Esophagus squamous epithelium (tissue), 5 donors: ENCODE measurements at places on chromosomes 2 and 18.
A peak's percentile ranks its signal among the peaks of the same experiment; 100 is the strongest.

- peaks cover 5% of the 10 kb centered on the region for H3K4me1 ChIP-seq
- no peak overlapping the region for H3K4me3 ChIP-seq
- H3K27me3 ChIP-seq: no peaks in the 10 kb centered on the region
Observed at GRCh38 chr2:31931916-31932315, 78.9 kb downstream of the MEMO1 start.

GRCh38 chr2:121501031-121501430 is 29.6 kb upstream of the RNU4ATAC start:
- H3K4me1 ChIP-seq: peaks cover 10% of the 10 kb centered on the region
- H3K36me3 ChIP-seq: peaks cover 5% of the 10 kb centered on the region
- DNase-seq: no peak
- peak overlapping the region; percentile 35 for H3K27ac ChIP-seq
- no peak overlapping the region for H3K4me3 ChIP-seq

GRCh38 chr2:20378891-20379519 is 28.4 kb upstream of the PUM2 start:
- DNase-seq: no peak
- no peak overlapping the region for H3K27ac ChIP-seq
- no peaks in the 10 kb centered on the region for H3K36me3 ChIP-seq
- H3K4me3 ChIP-seq: no peak overlapping the region
- no peaks in the 10 kb centered on the region for H3K4me1 ChIP-seq
- no peaks in the 10 kb centered on the region for H3K27me3 ChIP-seq

- H3K4me1 ChIP-seq: no peaks in the 10 kb centered on the region
- H3K36me3 ChIP-seq: no peaks in the 10 kb centered on the region
- no peaks in the 10 kb centered on the region for H3K27me3 ChIP-seq
- no peak for DNase-seq
- H3K27ac ChIP-seq: no peak overlapping the region
- no peak overlapping the region for H3K4me3 ChIP-seq
Observed at GRCh38 chr18:67731851-67732250, 215.3 kb upstream of the DSEL start.

DNA sequence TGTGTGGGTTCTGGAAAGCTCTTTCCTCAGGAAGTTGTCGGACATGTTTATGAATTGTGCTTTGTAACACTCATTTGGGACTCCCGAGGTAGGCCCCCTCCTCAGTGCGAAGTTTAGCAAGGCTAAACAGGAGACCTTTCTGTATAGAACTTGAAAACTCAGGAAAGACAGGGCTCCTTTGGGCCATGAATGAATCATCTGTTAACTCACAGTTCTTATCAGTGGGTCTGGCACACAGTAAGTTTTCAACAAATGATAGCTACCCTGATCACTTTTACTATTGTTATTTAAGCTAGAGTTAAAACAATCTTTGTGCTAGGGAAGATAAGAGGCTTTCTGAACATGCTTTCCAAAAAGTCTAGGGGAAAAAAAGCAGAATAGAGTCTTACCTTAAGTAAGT is 430.5 kb upstream of the ETAA1 start:
- no peaks in the 10 kb centered on the region for H3K27me3 ChIP-seq
- H3K27ac ChIP-seq: no peak overlapping the region
- H3K4me3 ChIP-seq: no peak overlapping the region

- DNase-seq: no peak
- no peaks in the 10 kb centered on the region for H3K27me3 ChIP-seq
- H3K4me3 ChIP-seq: no peak overlapping the region
- H3K36me3 ChIP-seq: no peaks in the 10 kb centered on the region
- no peaks in the 10 kb centered on the region for H3K4me1 ChIP-seq
Observed at GRCh38 chr2:71784734-71785511, 331.6 kb downstream of the DYSF start.

DNA sequence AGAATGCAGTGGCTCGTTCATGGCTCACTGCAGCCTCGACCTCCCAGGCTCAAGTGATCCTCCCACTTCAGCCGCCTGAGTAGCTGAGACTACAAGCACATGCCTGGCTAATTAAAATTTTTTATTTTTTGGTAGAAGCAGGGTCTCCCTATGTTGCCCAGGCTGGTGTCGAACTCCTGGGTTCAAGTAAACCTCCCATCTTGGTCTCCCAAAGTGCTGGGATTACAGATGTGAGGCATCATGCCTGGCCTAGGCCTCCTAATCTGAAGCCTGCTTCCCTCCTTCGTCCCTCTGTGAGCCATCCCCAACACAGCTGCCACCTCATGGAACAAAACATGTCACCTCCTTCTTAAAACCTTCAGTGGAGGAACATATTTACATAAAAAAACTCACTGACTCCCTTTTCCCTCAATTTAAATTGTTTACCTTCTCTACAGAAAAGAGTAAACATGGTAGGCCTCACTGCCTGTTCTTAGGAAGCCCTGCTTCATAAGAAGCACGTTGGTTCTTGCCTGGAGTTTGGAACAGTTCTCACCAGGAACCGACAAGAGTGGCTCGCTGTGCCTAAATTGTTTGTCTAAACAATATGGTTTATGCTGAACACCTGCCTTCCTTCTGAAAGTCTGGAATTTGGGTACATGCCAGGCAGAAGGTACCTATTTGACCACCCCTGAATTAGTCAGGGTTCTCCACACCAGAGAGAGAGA is 12.1 kb upstream of the RHOB start:
- peaks cover 9% of the 10 kb centered on the region for H3K4me1 ChIP-seq
- no peaks in the 10 kb centered on the region for H3K27me3 ChIP-seq
- H3K36me3 ChIP-seq: no peaks in the 10 kb centered on the region
- DNase-seq: no peak
- H3K27ac ChIP-seq: peak overlapping the region; percentile 19

GRCh38 chr18:75694292-75694691 is 266.8 kb upstream of the SMIM21 start:
- no peak overlapping the region for H3K4me3 ChIP-seq
- H3K36me3 ChIP-seq: no peaks in the 10 kb centered on the region
- H3K27ac ChIP-seq: no peak overlapping the region
- H3K4me1 ChIP-seq: no peaks in the 10 kb centered on the region

DNA sequence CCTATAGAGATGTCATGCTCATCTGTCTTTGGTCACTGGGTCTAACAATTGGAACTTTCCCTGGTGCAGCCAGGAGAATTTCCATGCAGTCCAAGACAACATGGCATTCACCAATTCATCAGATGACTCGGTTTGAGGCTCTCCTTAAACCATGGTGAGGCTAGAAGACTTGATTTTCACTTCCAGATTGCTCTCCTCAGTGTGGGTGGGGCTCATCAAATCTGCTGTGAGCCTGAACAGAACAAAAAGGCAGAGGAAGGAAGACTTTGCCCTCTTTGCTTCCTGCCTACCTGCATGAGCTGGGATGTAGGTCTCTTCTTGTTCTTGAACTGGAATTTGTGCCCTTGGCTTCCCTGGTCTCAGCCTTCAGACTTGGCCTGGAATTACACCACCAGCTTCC is 203.4 kb upstream of the TRIB2 start:
- H3K36me3 ChIP-seq: no peaks in the 10 kb centered on the region
- no peak for DNase-seq
- no peaks in the 10 kb centered on the region for H3K27me3 ChIP-seq
- H3K4me3 ChIP-seq: no peak overlapping the region
- no peak overlapping the region for H3K27ac ChIP-seq

GRCh38 chr2:28567061-28567471 is 71.2 kb downstream of the PLB1 start:
- peak overlapping the region; percentile 80 for H3K27ac ChIP-seq
- no peaks in the 10 kb centered on the region for H3K36me3 ChIP-seq
